Activated T-helper 1 cell treated with anti-CD3 and anti-CD28 coated beads, Interleukin-2, amount 50 U/mL, for 16 hours (primary cell): ENCODE measurements at places on chromosomes 6 and 20.

- DNase-seq = no peak
These were observed 168.4 kb upstream of the TNFAIP3 start for GRCh38 chr6:137698636-137699030.

GRCh38 chr6:23013776-23014175, 444.4 kb downstream of the HDGFL1 start:
- DNase-seq = no peak

GRCh38 chr20:34426026-34426425, 63.0 kb downstream of the ITCH start:
- DNase-seq = no peak

- DNase-seq = no peak
These were observed 60.8 kb downstream of the ADGRB3 start for GRCh38 chr6:68695838-68696237.

DNA sequence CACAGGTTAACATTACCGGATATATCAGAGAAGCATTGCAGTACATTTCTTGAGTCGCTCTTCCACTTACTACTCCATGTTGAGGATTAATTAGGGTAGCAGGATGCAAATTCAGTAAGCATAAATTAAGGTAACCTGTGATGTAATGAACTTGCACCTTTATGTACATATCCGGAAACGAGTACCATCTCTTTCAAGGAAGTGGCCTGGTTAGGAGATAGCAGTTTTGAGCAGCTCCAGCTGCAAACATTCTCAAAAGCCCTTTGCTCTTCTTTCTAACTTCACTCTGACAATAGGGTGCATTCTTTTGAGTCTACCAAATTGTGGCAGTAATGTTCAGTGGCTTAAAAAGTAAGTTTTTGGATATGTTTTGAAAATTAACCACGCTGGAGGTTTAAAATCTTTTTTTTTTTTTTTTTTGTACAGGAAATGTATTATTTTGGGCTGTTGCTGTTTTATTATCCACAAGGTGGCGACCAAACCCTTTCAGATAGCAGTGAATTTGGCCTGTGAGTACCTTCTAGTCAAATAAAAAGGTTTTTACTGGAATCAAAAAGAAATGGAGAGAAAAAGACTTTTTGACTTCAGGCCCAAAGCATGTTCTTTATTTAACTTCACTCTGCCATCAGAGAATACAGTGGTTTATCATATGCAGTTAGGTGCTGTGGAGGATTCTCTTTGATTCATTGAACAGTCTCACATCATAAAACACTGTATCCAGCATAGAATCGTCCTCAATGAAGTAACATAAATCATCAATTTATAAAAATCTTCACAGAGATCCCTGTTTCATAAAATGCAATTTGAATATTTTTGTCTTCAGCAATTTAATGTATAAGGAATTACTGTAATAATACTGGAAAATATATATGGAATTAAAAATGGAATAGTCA, 8.9 kb downstream of the FAM217B start:
- DNase-seq = no peak

- no peak for DNase-seq
These were observed 7.4 kb downstream of the SLC22A1 start for GRCh38 chr6:160128879-160129516.
